ENCODE measurements at places on chromosomes 1 and 21. TPM values are rescaled to one million over a fixed set of nuclear protein-coding genes. Genes with fewer than 3 reads are reported as not detected.

Gene KCNJ9
- 0.08 TPM for polyA plus RNA-seq

Gene OR14I1
- not detected for polyA plus RNA-seq

Gene CD1E
- not detected for polyA plus RNA-seq

DNA sequence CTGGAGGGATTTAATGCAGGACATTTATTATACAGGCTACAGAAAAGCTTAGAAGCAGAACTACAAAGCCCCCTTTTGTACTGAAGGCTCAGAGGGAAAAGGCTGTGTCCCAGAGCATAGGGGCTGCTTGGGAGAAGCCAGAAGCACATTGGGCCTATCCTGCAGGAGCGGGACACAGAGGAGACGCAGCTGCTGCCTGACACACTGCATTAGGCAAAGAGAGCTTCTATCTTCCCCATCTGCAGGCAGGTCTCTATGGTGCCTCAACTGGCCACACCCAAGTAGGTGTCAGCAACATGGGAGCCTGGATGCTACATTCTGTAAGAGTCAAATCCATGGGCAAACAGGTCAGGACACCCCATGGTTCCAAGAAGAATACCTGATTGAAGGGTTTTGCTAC lies 595.9 kb downstream of the AJAP1 start:
- no peak for DNase-seq

Gene RGS8
- polyA plus RNA-seq, result not detected

DNA sequence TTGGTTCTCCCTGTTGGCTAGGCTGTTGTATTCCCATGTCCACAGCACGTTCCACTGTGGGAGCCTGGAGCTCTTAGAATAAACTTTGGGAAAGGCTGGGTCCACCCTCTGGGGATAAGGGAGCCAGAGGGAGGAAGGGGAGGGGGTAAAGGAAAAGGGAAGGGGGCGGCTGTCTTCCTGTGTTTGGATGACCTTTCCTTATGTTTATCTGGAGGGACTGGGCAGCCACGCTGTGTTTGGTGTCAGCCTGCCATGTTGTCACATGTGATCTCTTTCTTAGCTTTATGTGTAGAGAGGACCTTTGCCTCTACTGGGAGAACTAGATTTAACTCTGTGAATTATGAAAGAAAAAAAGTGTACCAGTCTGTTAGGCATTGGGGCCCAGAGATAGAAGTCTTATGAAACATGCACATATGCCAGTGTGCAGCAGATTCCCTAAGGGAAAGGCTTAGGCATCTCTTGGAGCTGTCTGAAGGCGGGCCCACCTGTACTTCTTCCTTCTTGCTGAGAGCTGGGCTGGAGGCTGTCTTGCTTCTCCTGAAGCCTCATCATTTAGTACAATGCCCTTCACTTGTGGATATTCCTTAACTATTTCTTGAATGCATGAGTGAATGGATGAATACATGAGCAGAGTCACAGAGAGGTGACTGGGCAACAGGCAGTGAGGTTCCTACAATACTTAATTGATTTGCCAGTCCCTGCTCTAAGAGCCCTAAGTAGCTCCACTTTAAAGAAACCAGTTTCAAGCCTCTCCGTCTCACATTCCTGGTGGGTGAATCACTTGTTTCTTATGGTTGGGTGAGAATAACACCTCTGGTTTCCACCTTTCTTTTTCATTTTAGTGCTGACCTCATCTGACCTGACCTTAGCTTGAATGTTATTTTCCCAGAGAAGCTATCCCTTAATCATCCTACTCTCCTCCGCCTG lies 62.5 kb upstream of the ARHGAP29 start:
- DNase-seq, result no peak

GRCh38 chr1:42379794-42380585 lies 602 bp upstream of the RIMKLA start:
- DNase-seq, result no peak

DNA sequence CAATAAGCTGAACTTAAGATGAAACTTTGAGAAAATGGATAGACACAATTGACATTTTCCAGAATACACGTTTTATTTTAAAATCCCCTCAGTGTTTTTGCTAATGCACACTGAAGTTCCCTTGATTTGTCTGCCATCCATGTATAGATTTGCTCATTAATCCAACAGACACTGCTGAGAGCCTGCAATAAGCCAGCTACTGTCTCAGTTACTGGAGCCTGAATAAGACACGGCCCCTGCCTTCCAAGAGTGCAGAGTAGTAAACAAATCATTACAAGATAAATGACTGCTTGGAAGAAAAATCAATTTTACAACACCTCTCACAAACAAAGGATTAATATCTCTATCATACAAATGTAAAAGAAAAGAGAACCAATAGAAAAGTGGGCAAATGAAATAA lies 130.1 kb downstream of the TLR5 start:
- DNase-seq, result no peak

Gene NGF
- 2.0 TPM for polyA plus RNA-seq

Gene CD53
- 7.8 TPM for polyA plus RNA-seq

DNA sequence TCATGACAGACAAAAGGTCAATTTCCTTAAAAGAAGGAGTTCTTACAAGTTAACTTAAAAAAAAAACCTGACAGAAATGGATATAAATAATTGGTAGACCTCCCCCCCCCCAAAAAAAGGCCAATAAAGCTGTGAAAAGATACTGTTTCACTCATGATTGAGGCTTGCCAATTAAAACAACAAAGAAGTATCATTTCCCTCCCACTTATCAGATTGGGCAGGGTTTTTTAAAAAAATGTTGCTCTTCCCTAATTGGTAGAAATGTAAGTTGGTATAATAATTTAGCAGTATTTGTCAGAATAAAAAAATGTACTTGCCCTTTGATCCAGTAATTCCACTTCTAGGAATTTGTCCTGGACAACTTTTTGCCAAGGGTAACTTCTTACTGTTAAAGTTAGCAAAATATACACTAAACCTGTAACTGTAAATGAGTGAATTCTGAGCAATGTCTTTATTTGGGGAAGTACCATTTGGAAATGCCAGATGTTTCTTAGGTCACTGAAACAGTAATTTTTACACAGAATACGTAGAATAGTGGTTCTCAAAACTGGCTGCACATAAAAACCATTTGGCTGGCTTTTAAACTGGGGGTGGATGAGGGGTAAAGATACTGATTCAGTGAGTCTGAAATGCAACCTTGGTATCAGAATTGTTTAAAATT lies 17.5 kb downstream of the RNF2 start:
- DNase-seq, result no peak

DNA sequence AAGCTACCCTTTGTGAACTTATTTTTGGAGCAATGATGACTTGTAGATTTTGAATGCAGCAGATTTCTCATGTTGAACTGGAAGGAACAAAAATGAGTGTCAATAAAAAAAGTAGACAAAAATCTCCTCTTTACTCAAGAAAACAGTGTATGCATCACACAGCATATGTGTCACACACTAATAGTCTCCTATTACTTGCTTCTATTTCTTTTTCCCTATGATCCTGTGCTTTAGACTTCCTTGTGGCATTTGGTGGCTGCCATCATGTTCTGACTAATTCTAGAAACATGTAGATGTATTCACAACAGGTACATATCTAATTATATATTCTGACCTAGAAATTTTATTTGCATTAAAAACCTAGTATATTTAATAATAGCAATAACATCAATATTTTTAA lies 14.3 kb downstream of the RC3H1 start:
- no peak for DNase-seq

GRCh38 chr21:46113497-46114176 lies 15.7 kb downstream of the COL6A2 start:
- DNase-seq, result no peak

DNA sequence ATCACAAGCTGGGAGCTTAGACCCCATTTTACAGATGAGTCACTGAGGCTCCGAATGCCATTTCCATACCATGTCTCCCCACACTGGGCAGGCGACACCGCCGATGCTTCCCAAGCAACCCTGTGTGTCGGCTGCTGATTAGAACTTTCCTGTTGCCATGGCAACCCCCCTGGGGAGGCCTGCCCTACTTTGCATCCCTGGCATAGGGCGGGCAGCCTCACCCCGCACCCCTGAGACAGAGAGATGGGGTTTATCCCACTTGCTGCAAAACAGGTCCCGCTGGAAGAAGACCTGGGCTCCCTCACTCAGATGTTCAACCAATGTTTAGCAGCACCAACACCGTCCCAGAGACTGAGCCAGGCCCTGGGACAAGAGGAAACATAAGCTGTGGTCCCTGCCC lies 81.5 kb downstream of the CAMK2N1 start:
- no peak for DNase-seq

Gene LCE1B
- polyA plus RNA-seq, result not detected

GRCh38 chr1:205316161-205316566 lies 5.4 kb downstream of the NUAK2 start:
- DNase-seq, result no peak

Gene CD2
- polyA plus RNA-seq, result 0.30 TPM

DNA sequence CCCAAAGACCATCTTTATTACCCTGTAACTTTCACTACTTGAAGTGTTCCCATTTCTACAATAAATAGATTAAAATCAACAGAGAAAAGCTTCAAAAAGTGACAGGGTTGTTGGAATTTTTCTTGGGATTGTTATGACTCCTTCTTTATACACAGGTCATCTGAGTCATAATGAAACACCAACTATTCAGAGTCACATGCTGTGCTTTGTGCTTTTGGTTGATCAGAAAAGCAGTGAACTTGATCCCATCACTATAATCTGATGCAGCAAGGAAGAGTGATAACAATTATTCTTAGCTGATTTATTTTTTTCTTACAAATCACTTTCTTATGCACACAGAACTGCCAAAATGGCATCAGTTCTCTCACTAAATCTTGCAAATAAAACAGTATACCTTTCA lies 422.9 kb downstream of the PTBP2 start:
- no peak for DNase-seq

DNA sequence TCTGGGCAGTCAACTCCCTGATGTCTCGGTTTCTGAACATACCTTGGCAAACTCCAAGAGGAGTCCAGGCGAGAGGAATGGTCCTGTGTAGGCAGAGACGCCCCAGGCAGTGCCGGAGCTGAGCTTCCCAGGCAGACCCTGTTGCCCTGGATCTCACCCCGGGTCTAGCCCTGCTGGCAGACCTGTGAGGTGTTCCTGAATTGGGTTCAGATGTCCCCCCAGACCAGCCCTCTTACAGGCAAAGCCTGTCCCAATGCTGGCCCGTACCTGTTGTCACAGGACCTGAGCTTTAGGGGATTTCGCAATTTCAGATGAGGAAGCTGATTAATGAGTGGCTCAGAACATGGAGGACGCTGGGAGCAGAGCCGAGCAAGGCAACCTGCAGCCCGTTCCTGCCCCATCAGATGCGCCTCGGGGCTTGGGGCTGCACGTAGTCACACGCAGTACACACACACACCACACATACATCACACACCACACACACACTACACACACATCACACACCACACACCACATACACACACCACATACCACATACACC lies 38.5 kb upstream of the PDE9A start:
- no peak for DNase-seq

Gene USF1
- 59.2 TPM for polyA plus RNA-seq

DNA sequence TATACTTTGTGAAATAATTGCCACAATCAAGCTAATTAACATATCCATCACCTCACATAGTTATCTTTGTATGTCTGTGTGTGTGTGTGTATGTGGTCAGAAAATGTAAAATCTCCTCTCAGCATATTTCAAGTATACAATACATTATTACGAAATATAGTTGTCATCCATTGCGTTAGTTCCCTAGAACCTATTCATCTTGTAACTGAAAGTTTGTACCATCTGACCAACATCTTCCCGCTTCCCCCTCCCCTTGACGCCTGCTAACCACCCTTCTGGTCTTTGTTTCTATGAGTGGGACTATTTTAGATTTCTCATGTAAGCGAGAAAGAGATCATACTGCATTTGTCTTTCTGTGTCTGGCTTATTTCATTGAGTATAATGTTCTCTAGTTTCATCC lies 455.3 kb downstream of the KCNT2 start:
- no peak for DNase-seq

GRCh38 chr1:172350856-172351255 lies 69.6 kb upstream of the C1orf105 start:
- DNase-seq, result no peak

- DNase-seq, result no peak
Measured at GRCh38 chr1:78096976-78097375, 51.2 kb downstream of the GIPC2 start.

Gene KPRP
- polyA plus RNA-seq, result not detected

Gene LDLRAD1
- 0.08 TPM for polyA plus RNA-seq

Gene S100A7A
- polyA plus RNA-seq, result not detected

Gene MRPS21
- polyA plus RNA-seq, result 67.5 TPM

Gene GJA5
- 21.6 TPM for polyA plus RNA-seq

GRCh38 chr1:24868016-24868875 lies 61.8 kb downstream of the RUNX3 start:
- no peak for DNase-seq

DNA sequence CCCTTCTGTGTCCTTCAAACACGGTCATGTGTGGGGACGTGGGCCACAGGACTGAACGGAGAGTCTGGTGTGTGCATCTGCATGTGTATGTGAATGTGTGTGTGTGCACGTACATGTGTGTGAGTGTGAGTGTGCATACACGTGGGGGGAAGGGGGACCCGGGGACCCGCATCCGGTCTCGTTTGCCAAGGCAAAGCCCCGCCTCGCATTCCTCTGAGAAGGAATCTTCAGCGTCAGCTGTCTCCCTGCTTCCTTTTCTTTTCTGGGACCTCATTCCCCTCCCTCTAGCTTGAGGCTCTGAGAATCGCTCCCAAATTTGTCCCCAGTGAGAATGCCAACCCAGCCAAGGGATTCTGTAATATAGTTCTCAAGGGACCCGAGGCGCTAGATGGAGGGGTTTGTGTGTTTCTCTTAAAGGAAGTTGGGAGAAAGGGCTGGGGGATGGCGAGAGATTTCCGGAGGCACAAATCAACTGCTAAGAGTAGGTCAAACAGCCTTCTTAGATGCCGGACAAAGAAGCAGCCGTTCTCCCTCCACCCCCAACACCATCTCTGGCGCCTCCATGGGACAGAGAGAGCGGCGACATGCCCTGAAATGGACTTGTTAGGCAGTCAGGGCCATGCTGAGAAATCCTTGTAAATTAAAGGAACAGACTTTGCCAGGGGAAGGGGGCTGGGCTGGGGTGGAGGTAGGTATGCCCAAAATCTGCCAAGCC lies 6.6 kb downstream of the IFFO2 start:
- peak; percentile 65 for DNase-seq

DNA sequence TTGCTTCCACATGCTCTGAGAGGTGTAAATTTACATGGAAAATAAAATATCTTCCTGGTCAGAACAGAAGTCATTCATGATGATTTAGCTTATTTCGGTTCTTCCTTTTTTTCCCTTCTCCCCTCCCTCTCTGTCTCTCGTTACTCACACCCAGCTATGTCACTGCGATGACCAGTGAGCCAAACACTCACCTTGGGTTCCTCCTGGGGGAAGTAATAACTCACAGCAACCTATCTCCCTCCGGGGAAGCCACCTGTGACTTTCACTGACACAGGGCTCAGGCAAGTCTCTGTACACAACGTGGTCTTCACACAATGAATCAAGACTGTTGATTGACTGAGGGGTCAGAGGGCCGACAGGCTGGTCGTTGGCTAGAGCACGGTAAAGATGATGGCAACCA lies 135.3 kb upstream of the VANGL1 start:
- no peak for DNase-seq

Measured in left renal cortex interstitium (tissue), 4 donors.